B cell (primary cell): ENCODE measurements at places on chromosomes 3 and 15. TPM values are rescaled to one million over a fixed set of nuclear protein-coding genes. Genes with fewer than 3 reads are reported as not detected.

GRCh38 chr15:42048080-42048820 is 27.4 kb upstream of the PLA2G4E start:
- DNase-seq: no peak

The ITPKA gene
- total RNA-seq: 0.22 TPM in 1 of 2 replicates, not detected in the other

DNA sequence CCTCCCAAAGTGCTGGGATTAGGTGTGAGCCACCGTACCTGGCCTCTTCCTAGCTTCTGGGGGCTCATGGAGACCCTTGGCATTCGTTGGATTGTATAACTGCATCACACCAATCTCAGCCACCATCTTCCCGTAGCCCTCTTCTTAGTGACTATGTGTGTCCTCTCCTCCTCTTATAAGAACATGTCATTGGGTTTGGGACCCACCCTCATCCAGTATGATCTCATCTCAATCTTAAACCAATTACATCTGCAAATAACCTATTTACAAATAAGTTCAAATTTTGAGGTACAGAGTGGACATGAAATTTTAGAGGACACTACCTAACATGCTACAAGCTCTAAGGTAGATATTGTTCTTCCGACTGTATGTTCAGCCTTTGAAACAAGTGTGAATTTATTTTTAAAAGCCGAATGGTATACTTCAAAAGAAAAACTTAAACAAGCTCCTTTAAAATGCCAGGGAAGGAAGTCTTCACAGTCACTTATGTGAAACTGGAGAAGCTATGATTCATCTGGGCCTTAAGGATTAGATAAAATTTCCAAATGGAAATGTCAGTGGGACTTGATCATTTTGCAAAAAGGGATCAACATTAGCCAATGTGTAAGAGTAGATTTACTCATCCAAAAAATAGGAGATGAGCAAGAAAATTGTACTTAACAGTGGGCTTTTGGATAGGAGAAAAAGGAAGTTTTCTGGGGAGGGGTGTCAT is 225.7 kb downstream of the MEX3B start:
- DNase-seq: no peak

- no peak for DNase-seq
Observed at GRCh38 chr3:123818921-123819429, 65.2 kb downstream of the MYLK start.

GRCh38 chr3:55484801-55485791 is 2.0 kb downstream of the WNT5A start:
- peak; percentile 10 for DNase-seq

The CPB1 gene
- not detected in 2 replicates for total RNA-seq

The TRPM1 gene
- total RNA-seq: not detected in 2 replicates

The CEP19 gene
- 4.6 and 5.0 TPM in 2 replicates for total RNA-seq

DNA sequence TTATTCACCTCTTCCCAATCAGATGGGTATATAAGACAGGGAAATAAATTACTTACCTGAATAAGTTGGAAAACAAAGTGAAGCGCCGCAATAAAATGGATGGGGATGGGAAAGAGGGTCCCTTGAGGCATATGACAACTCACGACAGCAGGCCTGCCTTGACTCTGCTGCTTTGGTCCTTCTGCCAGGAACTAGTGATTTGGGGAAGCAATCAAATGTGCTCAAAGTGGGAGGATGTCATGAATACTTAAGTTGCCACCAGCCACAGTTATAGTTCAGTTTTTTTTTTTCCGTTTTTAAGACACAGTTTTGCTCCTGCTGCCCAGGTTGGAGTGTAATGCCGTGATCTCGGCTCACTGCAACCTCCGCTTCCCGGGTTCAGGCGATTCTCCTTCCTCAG is 4.6 kb downstream of the PARL start:
- no peak for DNase-seq

The PAQR9 gene
- not detected in 2 replicates for total RNA-seq

DNA sequence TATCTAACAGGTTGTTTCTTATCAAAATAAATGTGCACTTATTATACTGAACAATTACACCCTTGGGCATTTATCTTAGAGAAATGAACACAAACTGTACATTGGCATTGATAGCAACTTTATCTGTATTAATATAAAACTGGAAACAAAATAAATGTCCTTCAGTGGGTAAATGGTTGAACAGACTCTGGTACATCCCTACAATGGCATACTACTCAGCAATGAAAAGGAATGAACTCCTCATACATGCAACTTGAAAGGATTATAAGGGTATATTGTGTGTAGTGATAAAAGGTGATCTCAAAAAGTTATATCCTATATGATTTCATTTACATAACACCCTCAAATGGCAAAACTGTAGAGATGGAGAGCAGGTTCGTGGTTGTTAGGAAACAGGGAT is 23.7 kb upstream of the DLG1 start:
- DNase-seq: no peak

- DNase-seq: no peak
Observed at GRCh38 chr3:82038556-82038955, 277.1 kb upstream of the GBE1 start.

The TGM5 gene
- 0.42 TPM in 1 of 2 replicates, not detected in the other for total RNA-seq

GRCh38 chr3:111311709-111312235 is 230.2 kb upstream of the CD96 start:
- peak; percentile 25 for DNase-seq
